ENCODE measurements at places on chromosomes 2 and 18. TPM values are rescaled to one million over a fixed set of nuclear protein-coding genes. Genes with fewer than 3 reads are reported as not detected.

DNA sequence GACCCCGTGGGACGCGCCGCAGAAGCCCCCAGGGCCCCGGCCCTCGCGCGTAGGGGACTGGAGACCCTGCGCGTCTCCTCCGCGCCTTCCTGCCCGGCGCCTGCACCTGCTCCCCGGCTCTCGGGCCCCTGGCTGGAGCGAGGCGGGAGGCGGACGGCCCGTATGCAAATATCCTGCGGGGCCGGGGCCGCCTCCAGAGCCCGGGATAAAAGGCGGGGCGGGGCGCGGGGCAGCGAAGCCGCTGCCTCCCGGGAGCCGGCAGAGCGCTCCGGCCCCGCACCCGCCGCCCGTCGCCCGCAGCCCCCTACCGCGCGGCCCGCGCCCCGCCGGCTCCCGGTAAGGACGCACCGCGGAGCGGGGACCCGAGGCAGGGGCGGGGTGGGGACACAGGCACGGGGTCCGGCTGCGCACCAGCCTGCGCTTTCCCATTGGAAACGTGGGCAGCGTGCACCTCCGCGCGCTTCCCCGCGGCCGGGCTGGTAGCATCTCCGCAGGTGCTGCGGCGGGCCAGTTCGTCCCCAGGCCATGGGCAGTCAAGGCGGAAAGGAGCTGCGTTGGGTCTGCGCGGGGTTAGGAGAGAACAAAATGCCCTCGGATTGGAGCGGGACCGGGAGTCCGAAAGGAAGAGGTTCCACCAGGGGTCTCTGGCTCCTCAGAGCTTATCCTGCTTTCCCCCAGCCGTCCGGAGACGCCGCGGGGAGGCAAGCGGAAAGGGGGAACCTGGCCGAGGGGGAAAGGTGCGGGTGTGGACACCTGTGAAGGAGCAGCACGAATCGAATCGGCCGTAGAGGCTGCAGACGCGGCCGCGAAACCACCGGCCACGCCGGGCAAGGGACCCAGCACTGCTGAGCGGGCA lies at the start of gene ATP6V1C2:
Gene ATP6V1C2 (plus strand): TSS at position 235 of the 856 bp plus-strand sequence. CDS start 1,220 bp downstream, outside the sequence.
- DNase-seq, result no peak
- H3K27me3 ChIP-seq, result no peaks in the 10 kb centered on the region
- no peaks in the 10 kb centered on the region for H3K36me3 ChIP-seq
- no peaks in the 10 kb centered on the region for H3K4me1 ChIP-seq

- no peak overlapping the region for H3K27ac ChIP-seq
- no peak for DNase-seq
- no peaks in the 10 kb centered on the region for H3K4me1 ChIP-seq
- H3K4me3 ChIP-seq, result no peak overlapping the region
- H3K27me3 ChIP-seq, result no peaks in the 10 kb centered on the region
- H3K36me3 ChIP-seq, result no peaks in the 10 kb centered on the region
Measured at GRCh38 chr2:127101756-127102477, 5.0 kb downstream of the BIN1 start.

DNA sequence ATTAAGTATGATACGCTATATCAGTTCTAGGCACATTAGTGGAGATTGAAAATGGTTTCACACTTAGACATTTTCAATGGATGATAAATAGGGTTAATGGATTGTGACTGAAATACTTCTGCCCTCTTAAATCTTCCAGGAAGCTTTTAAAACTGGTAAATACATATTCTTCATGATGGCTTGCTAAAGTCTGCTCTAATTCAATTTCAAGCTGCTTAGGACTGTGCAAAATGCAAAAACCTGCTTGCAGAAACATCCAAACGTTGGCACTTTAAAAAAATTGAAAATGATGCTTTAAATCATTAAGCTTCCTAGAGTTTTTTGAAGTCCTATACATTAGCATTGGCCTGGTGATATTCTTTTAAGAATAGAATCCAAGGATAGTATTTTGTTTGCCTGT lies 214.8 kb upstream of the FSHR start:
- no peak overlapping the region for H3K4me3 ChIP-seq
- no peaks in the 10 kb centered on the region for H3K27me3 ChIP-seq
- H3K4me1 ChIP-seq, result no peaks in the 10 kb centered on the region
- no peaks in the 10 kb centered on the region for H3K36me3 ChIP-seq
- no peak for DNase-seq
- no peak overlapping the region for H3K27ac ChIP-seq

DNA sequence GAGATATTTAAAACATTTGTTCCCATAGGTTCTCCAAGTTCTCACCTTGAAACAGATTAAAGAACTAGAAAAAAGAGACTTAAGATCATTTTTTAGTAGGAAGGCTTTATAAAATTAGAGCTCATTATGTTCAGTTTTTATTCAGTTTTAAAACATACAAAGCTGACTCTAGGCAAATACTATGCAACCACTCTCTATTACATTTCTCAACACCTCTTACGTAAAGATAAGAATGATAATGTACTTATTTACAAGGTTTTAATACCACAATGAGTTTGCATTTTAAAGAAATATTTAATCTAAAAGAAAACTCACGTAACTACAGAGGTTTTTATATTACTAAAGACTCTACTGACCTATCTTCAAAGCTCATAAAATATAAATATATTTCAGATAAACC lies 68.8 kb downstream of the TMEM131 start:
- no peak overlapping the region for H3K4me3 ChIP-seq
- no peak overlapping the region for H3K27ac ChIP-seq
- H3K36me3 ChIP-seq, result no peaks in the 10 kb centered on the region
- no peak for DNase-seq
- no peaks in the 10 kb centered on the region for H3K27me3 ChIP-seq
- peaks cover 5% of the 10 kb centered on the region for H3K4me1 ChIP-seq

DNA sequence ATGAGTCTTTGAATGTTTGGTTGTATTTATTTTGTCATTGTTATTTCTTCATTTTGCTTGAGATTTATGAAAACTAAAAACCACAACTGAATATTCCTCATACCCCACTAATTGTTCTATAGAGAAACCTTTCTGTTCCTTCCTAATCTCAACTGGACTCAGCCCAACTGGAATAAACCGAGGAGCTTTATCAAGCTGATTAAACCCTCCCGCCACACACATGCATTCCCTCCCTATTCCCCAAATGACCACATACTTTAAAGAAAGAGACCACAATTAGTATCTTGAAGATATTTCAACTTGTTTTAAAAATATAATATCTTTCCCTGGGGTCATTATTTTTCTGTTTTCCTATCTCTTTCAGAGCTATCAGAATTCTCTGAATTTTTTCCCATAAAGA lies 107.5 kb downstream of the OSR1 start:
- no peak overlapping the region for H3K4me3 ChIP-seq
- no peaks in the 10 kb centered on the region for H3K36me3 ChIP-seq
- no peak overlapping the region for H3K27ac ChIP-seq

GRCh38 chr2:78065366-78065765 lies 543.2 kb upstream of the LRRTM4 start:
- DNase-seq, result no peak
- H3K27me3 ChIP-seq, result peaks cover 5% of the 10 kb centered on the region
- H3K36me3 ChIP-seq, result no peaks in the 10 kb centered on the region
- H3K4me1 ChIP-seq, result no peaks in the 10 kb centered on the region
- no peak overlapping the region for H3K4me3 ChIP-seq

DNA sequence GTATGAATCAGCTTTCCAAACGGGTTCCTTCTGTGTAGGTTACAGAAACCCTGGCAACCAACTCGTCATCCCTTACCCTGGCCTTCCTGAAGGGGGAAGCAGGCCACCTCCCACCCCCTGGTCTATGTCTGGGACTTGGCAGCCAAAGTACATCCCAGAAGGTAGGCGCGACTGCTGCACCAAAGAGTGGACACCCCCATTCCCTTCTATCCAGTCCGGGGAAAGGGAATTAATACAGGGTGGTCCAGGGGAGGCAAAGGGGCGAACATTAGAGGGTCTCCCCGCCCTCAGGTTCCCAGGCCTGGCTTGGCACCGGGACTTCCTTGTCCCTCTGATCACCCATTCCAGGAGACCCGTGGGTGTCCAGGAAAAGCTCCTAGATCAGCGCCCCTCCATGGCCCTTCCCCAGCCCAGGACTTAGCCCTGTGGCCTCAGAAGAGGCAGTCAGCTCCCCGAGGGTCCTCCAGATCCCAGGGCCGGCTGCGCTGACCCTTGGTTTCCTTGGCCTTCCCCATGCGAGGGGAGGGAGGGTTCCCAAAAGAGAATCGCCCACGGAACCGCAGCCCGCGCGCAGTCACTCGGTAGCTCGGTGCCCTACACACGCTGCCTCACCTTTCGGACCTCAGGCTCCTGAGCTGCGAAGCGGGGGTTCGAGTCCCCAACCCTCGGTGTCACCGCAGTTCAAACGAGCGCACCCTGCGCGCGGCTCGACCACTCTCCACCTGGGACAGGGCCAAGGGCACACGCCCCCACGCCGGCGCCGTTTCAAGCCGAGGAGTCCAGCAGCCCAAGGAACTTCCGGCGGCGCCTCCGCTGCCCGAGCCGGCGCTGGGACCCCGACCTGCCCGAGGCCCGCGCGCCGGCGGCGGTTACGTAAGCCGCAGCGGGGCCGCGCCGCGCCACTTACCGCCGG lies at the start of gene PER2:
Gene PER2 (minus strand): TSS at position 874 of the 913 bp plus-strand sequence. CDS start 10,674 bp downstream, outside the sequence.
- peak within 1 kb of the TSS; percentile 85 for H3K4me3 ChIP-seq
- no peaks in the 10 kb centered on the region for H3K27me3 ChIP-seq
- H3K27ac ChIP-seq, result peak within 1 kb of the TSS; percentile 87
- peak; percentile 74 for DNase-seq
- H3K36me3 ChIP-seq, result no peaks in the 10 kb centered on the region
- H3K4me1 ChIP-seq, result peaks cover 13% of the 10 kb centered on the region

DNA sequence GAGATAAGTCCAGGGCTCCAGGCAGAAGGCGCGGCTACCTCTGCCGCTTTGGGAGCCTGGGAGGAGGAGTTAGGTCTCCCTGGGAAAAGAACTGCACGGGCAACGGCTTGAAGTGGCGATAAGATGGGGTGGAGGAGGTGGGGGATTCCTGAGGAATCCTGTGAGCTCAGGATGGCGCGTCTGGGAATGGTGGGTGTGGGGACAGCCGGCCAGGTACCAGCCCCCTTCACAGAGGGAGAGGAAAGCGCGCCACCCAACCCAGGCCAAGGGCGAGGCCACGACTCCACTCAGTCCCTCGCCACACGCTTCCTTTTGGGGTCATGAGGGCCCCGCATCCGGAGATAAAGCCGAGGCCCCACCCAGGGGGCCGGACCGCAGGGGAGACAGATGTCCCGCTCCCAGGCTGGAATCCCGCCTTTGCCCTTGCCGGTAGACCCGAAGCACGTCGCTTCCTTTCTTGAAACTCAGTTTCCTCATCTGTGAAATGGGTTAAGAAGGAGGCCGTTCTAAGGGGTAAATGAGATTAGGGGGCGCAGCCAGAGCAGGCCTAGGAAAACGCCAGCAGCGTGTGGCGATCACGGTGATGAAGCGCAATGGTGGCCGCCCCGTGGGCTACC lies 1.7 kb upstream of the CTDSP1 start:
- H3K4me1 ChIP-seq, result peaks cover 23% of the 10 kb centered on the region
- H3K27ac ChIP-seq, result peak overlapping the region; percentile 99
- peak overlapping the region; percentile 95 for H3K4me3 ChIP-seq
- H3K27me3 ChIP-seq, result no peaks in the 10 kb centered on the region

DNA sequence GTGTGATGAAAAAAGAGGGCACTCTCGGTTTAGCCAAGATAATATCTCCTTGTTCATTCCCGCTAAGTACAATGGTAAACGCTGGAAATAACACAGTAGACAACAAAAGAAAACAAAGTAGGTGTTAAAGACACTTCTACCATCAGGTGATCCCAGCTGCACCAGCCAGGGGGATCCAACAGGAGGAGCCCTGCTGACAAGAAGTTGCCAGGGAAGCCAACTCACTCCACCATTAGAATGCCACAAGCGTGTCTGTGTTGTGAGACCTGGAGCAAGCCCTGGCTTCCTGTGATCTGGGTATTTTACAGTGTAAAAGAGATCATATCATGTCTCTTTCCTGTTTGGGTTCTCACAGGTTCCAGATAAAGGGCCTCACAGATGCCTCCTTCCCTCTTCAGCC lies 117.0 kb downstream of the GRB14 start:
- H3K27me3 ChIP-seq, result no peaks in the 10 kb centered on the region
- no peak for DNase-seq
- H3K27ac ChIP-seq, result no peak overlapping the region
- no peaks in the 10 kb centered on the region for H3K36me3 ChIP-seq
- no peaks in the 10 kb centered on the region for H3K4me1 ChIP-seq

GRCh38 chr2:16434393-16434792 lies 231.2 kb downstream of the CYRIA start:
- DNase-seq, result no peak
- no peak overlapping the region for H3K27ac ChIP-seq
- H3K4me1 ChIP-seq, result no peaks in the 10 kb centered on the region
- H3K27me3 ChIP-seq, result no peaks in the 10 kb centered on the region
- no peaks in the 10 kb centered on the region for H3K36me3 ChIP-seq
- H3K4me3 ChIP-seq, result no peak overlapping the region

- no peaks in the 10 kb centered on the region for H3K4me1 ChIP-seq
- H3K36me3 ChIP-seq, result no peaks in the 10 kb centered on the region
- H3K27me3 ChIP-seq, result no peaks in the 10 kb centered on the region
- no peak overlapping the region for H3K4me3 ChIP-seq
- DNase-seq, result no peak
- H3K27ac ChIP-seq, result no peak overlapping the region
Measured at GRCh38 chr2:47518497-47519146, 115.7 kb downstream of the MSH2 start.

GRCh38 chr2:145617906-145618305 lies 1098.0 kb upstream of the ZEB2 start:
- no peak overlapping the region for H3K27ac ChIP-seq
- no peak for DNase-seq
- H3K27me3 ChIP-seq, result no peaks in the 10 kb centered on the region
- H3K36me3 ChIP-seq, result no peaks in the 10 kb centered on the region
- no peak overlapping the region for H3K4me3 ChIP-seq

- no peak overlapping the region for H3K4me3 ChIP-seq
- H3K27ac ChIP-seq, result no peak overlapping the region
- no peaks in the 10 kb centered on the region for H3K4me1 ChIP-seq
- no peaks in the 10 kb centered on the region for H3K36me3 ChIP-seq
- no peaks in the 10 kb centered on the region for H3K27me3 ChIP-seq
Measured at GRCh38 chr2:62321380-62322289, 125.7 kb downstream of the B3GNT2 start.

DNA sequence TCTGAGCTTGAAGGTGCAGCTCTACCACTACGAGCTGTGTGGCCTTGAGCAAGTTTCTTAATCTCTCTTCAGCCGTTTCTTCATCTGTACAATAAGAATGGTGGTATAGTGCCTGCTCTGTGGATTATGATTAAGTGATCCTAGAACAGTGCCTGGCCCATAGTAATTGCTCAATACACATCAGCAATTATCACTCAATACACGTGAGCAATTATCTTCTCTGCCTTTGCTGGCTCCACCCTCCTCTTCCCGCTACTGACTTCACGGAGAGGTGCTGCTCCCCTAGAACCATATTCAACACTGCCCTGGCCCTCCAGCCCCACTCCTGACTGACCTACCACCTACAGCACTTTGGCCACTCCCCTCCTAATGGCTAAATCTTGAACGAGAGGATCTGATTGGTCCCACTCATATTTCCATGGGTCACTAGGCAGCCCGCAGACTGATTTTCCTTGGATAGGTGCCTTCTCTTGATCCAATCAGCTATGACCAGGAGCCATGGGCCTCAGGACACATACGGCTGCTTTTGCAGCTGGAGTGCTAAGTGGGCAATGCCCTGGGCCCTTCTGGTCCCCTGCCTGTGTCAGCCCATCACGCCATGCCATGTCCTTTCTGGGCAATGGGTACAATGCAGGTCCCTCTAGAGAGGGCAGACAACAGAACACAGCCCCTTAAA lies 77.5 kb downstream of the STPG4 start:
- H3K4me3 ChIP-seq, result no peak overlapping the region
- peaks cover 15% of the 10 kb centered on the region for H3K4me1 ChIP-seq
- H3K27me3 ChIP-seq, result no peaks in the 10 kb centered on the region
- H3K27ac ChIP-seq, result peak overlapping the region; percentile 75
- no peaks in the 10 kb centered on the region for H3K36me3 ChIP-seq

GRCh38 chr2:19261061-19261460 lies 97.4 kb downstream of the OSR1 start:
- H3K4me3 ChIP-seq, result no peak overlapping the region
- no peaks in the 10 kb centered on the region for H3K27me3 ChIP-seq
- no peak for DNase-seq
- no peak overlapping the region for H3K27ac ChIP-seq
- no peaks in the 10 kb centered on the region for H3K36me3 ChIP-seq

The TAF4B gene
- total RNA-seq, result 7.6 TPM

The CFC1 gene
- not detected for total RNA-seq

The COL6A3 gene
- total RNA-seq, result 164 TPM

The RIT2 gene
- total RNA-seq, result not detected

Data from uterus (tissue), 4 donors.